Bronchial epithelial cell (primary cell): ENCODE measurements at places on chromosomes 6 and 20. TPM values are rescaled to one million over a fixed set of nuclear protein-coding genes. Genes with fewer than 3 reads are reported as not detected.

DNA sequence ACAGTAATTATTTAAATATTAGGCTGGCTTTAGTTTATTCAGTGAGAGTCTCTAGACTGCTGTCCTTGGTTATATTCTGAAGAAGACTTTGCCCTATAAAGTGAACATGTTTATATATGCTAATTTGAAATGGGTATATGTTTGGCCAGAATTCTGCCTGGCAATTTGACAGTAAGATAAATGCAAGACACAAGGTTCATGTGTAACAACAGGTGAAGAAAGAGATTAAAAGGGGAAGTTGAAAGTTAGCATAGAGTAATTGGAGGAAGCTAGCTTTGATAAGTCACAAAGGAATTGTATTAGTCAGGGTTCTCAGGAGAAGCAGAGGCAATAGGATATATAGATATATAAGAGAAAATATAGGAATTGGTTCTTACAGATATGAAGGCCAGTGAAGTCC, 191.4 kb downstream of the CENPW start:
- DNase-seq: peak; percentile 12

Gene NCOA3
- 25.5 and 34.1 TPM in 2 replicates for total RNA-seq

Gene AIF1
- not detected in 2 replicates for total RNA-seq

Gene HACE1
- total RNA-seq: 12.4 and 14.2 TPM in 2 replicates

GRCh38 chr6:105676857-105677256, 274.0 kb upstream of the PREP start:
- no peak for DNase-seq

DNA sequence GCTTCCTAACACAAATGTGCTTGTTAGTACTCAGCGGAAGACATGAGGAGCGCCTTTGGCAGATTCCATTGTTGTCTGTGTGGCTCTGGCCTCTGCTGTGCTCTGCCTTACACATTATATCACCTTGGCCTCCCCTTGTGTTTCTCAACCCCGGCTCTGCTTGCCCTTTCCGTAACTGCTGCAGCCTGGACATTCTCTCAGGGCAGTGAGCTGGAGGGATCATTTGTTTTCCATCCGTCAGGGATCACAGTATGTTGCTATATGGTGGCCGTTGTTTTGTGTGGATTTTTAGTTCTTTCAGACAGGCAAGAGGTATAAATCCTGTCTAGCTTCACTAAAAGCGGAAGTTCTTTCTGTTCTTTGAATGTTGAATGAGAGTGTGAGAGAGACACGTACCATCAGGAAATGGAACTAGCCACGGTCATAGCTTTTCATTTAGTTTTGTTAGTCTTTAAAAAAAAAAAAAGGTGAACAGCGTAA, 175.1 kb downstream of the JARID2 start:
- no peak for DNase-seq

DNA sequence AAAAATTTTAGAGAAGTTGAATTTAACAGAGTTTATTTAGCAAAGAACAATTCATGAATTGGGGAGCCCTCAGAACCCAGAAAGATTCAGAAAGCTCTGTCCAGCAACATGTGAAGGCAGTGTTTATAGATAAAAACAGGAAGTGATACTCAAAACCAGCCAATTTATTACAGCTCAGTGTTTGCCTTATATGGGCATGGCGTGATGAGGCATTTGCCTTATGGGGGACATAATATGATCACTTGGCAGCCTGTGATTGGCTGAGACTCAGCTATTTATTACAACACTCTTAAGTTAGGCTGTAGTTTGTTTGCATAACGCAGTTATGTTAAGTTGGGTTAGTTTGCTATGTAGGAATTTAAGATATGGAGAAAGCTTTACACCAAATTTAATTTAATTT, 11.5 kb downstream of the HLA-DPA1 start:
- peak; percentile 22 for DNase-seq

- DNase-seq: peak; percentile 22
These were observed 40.4 kb upstream of the HMGA1 start for GRCh38 chr6:34196116-34196832.

Gene SLC22A7
- total RNA-seq: not detected in 2 replicates

GRCh38 chr20:58135441-58136148, 92.9 kb downstream of the ANKRD60 start:
- peak; percentile 79 for DNase-seq
